ENCODE measurements at places on chromosomes 5 and 9. TPM values are rescaled to one million over a fixed set of nuclear protein-coding genes. Genes with fewer than 3 reads are reported as not detected.

The GABRA1 gene
- polyA plus RNA-seq, result 0.14 TPM

The NRARP gene
- 7.4 TPM for polyA plus RNA-seq

The LAMC3 gene
- polyA plus RNA-seq, result 35.6 TPM

The C7 gene
- 148 TPM for polyA plus RNA-seq

The CCL28 gene
- polyA plus RNA-seq, result 3.2 TPM

The RFESD gene
- polyA plus RNA-seq, result 3.6 TPM

The GRXCR2 gene
- polyA plus RNA-seq, result not detected

The POLR3G gene
- 3.5 TPM for polyA plus RNA-seq

The C8G gene
- polyA plus RNA-seq, result 1.3 TPM

The DROSHA gene
- polyA plus RNA-seq, result 95.0 TPM

The JAKMIP2 gene
- 4.9 TPM for polyA plus RNA-seq

The GZMA gene
- 0.96 TPM for polyA plus RNA-seq

The SPAG8 gene
- 6.0 TPM for polyA plus RNA-seq

The CDKN2A gene
- polyA plus RNA-seq, result not detected

The CERCAM gene
- 50.7 TPM for polyA plus RNA-seq

The PPIC gene
- polyA plus RNA-seq, result 30.6 TPM

GRCh38 chr5:34524123-34524522 lies 132.0 kb upstream of the RAI14 start:
- DNase-seq, result no peak

- no peak for DNase-seq
Observed at GRCh38 chr5:36881807-36882206, 5.2 kb downstream of the NIPBL start.

DNA sequence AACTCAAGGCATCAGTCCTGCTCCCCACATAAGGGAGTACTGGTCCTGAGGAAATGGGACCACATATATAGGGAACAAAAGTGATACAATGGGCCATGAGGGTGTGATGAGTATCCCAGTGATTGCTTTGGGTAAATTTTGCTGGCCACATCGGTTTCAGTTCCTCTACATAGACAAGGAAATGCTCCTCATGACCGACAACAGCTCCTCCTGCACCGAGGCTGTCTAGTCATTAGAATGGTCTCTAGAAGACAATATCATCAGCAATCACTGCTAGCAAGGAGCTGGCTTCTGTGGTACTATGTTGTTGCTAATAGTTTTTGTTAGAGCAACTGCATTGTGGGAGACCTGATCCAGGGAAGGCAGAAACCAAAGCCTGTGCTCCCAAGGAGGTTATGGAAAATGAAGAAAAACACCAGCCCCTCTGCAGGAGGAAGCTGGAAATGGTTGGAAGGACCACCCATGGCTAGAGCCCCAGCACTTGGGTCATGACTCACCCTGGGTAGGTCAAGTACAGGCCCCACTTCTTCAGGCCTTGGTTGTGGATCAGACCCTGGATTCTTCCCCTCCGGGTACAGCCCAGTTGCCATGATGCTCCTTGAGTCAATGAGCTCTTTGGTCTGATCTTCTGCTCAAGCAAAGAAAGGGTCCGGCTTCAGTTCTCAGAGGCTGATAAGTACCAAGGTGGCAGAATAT lies 3.4 kb upstream of the CTSL start:
- no peak for DNase-seq

GRCh38 chr5:6703806-6704205 lies 9.4 kb upstream of the TENT4A start:
- no peak for DNase-seq

DNA sequence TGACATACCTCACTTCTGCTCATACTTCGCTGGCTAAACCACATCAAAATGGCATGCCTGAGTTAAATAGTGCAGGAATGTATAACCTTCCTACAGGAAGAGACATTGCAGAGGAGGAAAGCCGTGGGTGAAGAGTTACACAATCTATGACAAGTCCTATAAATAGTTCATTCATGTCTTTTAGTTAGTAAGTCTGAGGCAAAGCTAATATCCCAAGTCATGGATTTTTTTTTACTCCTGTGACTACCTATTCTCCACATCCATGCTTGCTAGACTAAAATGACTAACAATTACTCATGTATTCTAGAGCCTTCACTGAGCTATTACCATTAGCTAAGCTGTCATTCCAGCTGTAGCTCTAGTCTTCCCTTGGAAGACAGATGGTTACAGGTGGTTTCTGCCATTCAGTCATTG lies 391.3 kb downstream of the NR2F1-AS1 start:
- no peak for DNase-seq

- no peak for DNase-seq
Observed at GRCh38 chr5:1815071-1815786, 14.0 kb downstream of the NDUFS6 start.

DNA sequence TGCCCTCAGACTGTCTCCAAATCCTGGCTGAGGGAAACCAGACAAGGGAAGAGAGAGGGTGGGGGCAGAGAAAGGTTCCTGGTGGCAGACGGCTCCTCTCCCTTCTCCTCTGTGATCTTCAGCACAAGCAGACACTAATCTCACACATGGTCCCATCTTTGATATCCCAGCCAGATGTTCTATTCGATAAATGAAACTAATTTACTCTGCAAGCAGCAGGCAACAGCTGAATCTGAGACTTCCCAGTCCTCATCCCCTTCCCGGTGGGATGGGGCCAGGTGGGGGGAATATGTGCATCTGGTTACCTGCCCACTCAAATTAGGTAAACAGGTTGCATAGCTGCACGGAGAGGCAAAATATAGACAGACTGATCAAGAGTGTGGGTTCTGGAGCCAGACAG lies 208.9 kb upstream of the PANK3 start:
- no peak for DNase-seq

DNA sequence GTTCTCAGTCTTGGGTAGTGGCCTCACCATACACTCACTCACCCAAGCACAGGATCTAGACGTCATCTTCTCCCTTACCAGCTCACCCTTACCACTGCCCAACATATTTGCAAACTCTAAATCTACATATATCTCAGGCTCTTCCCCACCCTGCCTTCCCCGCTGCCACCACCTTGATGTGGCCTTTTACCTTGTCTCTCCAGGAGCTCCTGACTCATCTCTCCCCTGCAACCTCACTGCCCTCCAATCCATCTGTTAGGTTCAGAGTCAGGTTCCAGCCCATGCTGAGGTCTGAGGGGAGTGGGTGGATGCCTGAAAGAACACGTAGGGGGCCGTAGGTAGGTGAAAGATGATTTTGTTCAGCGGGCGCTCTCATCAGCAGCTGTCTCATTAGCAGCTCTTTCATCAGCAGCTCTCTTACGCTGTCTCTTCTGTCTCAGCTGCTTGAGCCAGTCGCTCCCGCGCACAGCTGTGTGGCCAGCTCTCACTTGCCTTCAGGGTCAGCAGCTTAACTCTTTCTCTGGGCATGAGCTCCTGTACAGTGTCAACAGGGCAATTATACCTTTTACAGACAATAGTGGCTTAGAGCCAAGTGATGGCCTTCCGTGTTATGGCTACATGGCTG lies 23.1 kb upstream of the CKMT2 start:
- no peak for DNase-seq

- no peak for DNase-seq
Observed at GRCh38 chr5:125002727-125003598, 256.5 kb upstream of the ZNF608 start.

- no peak for DNase-seq
Observed at GRCh38 chr5:3596261-3596825, 711 bp downstream of the IRX1 start.

GRCh38 chr9:129343424-129344375 lies 165.6 kb upstream of the IER5L start:
- no peak for DNase-seq

DNA sequence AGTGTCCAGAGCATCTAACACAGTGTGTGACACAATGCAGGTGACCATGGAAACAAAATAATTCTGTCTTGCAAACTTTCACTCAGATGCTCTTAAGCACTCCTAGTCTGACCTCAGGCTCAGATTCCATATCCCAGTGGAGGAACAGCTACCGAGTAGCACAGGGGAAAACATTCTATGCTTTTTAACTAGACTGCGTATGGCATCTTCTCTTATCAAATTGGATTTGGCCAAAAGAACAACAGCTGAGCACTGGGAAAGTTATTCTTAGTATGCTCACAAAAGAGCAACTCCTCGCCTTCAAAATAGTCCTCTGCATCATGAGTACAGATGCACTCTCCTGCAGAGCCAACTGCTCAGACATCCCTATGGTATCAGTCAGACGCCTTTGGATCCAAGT lies 528.2 kb upstream of the DAP start:
- no peak for DNase-seq

DNA sequence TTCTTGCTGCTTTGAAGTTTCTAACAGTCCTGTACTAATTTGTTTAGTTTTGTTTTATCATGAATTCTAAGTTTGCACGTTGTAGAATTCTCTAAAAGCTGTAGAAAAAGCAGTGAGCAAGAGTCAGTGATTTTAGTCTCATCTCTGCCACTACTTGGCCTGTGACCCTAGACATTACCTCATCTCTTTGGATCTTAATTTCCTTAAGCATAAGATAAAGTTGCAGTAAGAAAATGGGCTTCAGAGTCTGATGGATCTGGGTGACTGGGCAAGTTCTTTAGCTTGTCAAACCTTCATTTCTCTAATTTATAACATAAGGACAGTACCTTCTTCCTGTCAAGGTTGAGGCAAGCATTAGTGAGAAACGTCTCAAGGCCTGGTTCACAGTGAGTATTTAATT lies 247.9 kb downstream of the DMRT2 start:
- DNase-seq, result no peak

GRCh38 chr5:174825587-174825986 lies 101.2 kb downstream of the MSX2 start:
- no peak for DNase-seq

- no peak for DNase-seq
Observed at GRCh38 chr9:98396656-98397055, 141.2 kb upstream of the TBC1D2 start.

- DNase-seq, result no peak
Observed at GRCh38 chr9:131287359-131287758, 2.2 kb upstream of the PLPP7 start.

DNA sequence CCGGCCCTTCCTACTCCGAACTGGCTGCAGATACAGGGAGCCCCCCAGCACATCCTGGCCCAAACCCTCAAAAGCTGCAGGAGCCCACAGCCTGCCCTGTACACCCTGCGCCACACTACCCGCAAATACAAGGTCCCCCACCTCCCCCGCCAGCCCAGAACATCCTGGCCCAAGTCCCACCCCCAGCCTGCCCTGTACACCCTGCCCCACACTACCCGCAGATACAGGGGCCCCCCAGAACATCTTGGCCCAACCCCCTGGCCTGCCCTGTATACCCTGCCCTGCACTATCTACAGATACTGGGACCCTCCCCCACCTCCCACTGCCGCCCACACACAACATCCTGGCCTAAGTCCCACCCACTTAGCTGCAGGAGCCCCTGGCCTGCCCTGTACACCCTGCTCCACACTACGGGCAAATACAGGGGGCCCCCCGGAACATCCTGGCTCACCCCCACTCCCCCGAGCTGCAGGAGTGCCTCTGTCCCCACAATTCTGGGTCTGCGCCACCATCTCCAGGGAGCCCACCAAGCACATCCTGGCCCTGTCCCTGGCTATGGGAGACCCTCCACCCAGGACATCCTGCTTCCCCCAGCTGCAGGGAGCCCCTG lies 8.3 kb downstream of the LPCAT1 start:
- DNase-seq, result no peak

DNA sequence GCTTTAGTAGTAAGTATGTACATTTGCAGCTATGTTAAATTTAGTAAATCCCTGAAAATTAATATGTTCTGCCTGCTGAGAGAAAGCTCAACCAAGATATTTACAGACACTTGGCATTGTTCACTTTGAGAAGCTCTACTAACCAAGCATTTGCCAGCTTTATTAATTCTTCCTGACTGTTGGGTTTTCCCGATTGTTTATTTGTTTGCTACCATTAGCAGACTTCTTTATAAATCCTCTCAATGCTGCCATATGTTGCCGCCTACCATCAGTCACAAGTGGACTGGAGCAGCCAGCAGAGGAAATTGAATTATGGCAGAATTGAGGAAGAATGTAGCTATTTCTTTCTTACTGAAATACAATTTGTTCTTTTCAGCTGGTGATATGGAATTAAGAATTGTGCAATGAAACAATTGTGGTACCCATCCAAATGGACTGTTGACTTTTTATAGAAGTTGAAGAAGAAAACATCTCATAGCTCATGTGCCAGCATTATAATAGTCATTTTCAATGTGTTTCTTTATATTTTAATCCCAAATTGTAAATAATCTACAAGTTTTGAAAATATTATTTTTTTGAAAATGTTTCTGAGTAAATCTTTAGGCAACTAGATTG lies 588.7 kb upstream of the CDH6 start:
- no peak for DNase-seq

DNA sequence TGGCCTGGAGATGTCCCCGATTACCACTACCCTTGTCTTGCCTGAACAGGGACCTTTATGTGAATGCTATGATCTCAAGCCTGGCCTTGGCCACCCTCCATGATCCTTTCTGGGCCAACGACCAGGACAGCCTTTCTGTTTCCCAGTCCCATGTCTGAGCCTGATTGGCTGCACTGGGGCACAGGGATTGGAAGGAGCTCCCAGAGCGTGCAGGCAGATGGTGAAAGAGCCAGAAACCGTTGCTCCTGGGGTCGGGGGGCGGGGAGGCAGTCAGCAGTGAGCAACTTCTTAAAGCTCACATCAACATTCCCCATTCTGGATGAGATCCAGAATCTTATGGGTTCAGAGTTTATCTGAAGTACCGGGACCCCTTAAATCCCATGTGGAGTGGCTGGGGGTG lies 84.4 kb downstream of the INSYN2B start:
- no peak for DNase-seq

DNA sequence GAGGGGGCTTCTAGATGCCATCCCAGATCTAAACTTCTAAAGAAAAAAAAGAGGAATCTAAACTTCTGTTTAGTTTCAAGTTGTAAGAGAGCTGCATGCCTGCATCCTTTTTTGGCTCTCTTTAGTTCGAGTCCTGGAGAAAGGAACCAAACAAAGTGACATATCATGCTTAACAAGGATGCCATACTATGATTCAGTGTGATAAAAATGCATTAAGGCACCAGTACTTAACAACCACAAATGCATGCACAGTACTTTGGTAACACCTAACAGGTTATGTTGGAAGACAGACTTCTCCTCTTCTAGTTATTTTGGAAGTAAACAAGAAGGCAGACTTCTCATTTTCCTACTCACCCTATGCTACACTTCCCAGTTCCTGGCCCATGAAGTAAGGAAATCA lies 27.3 kb downstream of the NME5 start:
- DNase-seq, result no peak

GRCh38 chr5:80871541-80871961 lies 88.6 kb upstream of the RASGRF2 start:
- DNase-seq, result no peak

- no peak for DNase-seq
Observed at GRCh38 chr5:72093824-72094223, 13.5 kb upstream of the MAP1B start.

GRCh38 chr9:93824386-93825294 lies 130.5 kb downstream of the BARX1 start:
- DNase-seq, result no peak

- no peak for DNase-seq
Observed at GRCh38 chr9:72309364-72310133, 55.5 kb downstream of the ZFAND5 start.

DNA sequence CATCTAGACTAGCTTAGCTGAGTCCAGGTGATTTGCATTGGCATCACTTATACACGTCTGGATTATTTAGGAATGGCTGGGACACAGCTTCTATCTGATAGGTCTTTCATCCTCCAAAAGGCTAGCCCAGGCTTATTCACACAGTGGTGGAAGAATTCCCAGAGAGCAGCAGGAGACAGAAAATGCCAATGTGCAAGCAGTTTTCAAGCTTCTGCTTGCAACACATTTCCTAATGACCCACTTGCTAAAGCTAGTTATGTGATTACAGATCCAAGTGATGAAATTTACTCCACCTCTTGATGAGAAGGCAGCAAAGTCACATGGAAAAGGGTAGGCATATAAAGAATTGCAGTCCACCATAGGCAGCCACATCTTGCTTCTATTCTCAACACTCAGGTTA lies 44.2 kb upstream of the MAST4 start:
- DNase-seq, result no peak
